ENCODE measurements at places on chromosomes 3 and 15.

- DNase-seq = no peak
These were observed 24.8 kb downstream of the ZBTB38 start for GRCh38 chr3:141392897-141393734.

DNA sequence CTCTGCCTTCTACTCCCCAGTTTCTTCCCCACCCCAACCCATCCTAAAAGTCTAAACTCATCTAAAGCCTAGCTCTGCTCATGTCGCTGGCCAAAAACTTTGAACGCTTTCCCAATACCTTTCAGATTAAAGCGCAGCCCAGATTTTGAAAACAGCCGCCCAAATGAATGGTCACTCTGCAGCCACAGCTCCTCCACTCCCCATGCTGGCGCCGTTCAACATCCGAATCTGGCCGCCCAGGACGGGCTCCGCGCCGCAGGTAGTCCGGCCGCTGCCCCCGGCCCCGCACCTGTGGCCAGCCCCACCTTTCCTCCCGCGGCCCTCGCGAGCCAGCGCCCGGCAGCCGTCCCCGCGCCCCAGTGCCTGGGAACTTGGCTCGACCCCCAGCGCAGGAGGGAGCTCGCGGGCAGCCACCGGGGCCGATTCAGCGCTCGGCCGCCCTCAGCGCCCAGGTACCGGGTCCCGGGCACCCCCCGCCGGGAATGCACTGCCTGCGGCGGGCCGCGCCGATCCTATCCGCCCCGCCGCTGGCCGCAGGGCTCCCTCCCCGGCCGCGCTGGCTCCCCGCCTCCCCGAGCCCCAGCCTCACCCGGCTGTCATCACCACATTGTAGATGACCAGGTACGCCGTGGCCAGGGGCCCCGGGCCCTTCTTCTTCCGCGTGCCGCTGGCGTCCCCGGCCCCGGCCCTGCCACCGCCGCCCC, 417 bp downstream of the HACD2 start:
- DNase-seq = peak; percentile 15

GRCh38 chr15:62546628-62547027, 381.5 kb upstream of the C2CD4B start:
- DNase-seq = no peak

DNA sequence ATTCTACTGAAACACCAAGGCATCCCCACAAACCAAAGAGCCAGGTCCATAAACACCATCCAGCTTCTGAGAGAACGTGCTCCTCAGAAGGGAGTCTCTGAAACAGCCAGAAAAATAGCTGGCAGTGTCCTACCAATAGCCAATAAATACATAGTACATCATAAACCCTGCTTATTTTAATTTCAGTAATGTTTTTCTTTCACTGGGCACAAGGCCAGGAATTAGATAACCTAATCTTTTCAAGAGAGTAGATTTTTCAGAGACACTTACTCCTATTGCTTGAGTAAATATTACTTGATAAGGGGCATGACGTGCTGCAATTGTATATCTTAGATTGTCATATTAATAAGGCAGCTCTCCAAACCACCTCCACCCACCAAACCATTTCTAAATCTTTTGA, 22.7 kb downstream of the GADL1 start:
- DNase-seq = no peak

DNA sequence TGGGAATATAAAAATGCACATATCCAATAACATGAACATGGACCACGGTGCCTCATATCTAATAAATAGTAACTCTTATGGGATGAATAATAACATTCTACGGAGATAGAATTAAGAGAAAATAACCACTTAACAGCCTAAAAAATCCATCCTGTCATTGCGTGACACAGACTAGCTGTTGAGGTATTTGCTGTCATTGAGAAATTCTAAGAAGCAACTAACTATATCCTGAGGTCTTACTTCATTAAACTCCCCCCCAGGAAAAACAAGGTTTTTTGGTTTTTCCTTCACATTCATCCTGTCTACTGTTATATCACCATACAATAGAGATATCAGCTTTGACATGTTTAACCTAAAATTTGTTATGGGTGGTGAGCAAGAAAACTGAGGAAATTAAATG, 14.3 kb downstream of the CEP152 start:
- DNase-seq = no peak

DNA sequence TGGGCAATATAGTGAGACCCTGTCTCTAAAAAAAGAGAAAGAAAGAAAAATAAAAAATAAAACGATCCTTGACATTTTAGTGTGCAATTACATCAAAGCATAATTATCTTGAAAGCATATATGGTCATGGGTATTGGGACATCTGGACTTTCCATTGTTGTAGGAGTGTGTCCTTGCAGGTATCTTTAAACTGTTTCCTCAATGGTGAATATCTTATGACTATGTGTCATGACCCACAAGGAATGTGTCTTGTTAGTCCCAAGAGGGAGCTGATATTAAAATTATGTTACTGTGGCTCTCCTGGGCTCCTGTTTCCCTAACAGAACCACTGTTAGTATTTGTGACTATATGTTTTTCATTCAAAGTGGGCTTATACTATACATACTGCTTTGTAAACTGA, 26.6 kb downstream of the EIF1B start:
- DNase-seq = no peak

DNA sequence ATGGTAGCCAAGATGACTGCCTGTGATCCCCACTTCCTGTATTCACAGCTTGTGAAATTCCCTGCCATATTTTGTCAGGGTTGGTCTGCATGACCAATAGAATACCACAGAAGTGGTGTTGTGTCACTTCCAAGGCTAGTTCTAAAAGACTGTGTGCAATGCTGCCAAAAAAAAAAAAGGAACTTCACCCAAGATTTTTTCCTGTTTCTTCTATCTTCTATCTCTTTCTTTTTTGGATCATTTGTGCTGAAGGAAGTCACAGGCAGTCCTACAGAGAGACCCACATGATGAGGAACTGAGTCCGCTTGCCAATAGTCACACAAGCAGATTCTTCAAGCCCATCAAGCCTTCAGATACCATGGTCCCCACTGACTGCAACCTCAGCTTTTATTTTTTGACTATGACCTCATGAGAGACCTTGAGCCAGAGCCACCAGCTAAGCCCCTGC, 18.1 kb upstream of the RAF1 start:
- DNase-seq = peak; percentile 99

- peak; percentile 10 for DNase-seq
These were observed 9.6 kb upstream of the SLCO2A1 start for GRCh38 chr3:134039161-134039862.

DNA sequence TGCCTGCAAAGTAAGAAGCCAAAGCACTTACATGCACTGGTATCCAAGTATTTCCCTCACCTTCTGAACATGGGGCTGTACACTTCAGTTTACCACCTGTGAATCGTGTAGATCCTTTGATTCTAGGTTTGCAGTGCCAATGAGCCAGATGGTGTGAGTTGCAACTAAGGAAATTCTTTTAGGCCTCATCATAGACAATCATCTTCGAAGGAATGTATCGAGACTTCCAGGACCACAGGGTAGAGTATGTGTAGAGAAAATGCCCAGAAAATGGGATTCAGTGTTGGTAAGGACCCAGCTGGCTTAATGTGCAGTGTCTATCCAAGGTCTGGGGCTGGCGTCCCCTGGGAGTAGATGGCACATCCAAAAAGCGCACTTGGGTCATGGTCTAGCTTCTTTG, 323.2 kb upstream of the TPM1 start:
- DNase-seq = no peak

DNA sequence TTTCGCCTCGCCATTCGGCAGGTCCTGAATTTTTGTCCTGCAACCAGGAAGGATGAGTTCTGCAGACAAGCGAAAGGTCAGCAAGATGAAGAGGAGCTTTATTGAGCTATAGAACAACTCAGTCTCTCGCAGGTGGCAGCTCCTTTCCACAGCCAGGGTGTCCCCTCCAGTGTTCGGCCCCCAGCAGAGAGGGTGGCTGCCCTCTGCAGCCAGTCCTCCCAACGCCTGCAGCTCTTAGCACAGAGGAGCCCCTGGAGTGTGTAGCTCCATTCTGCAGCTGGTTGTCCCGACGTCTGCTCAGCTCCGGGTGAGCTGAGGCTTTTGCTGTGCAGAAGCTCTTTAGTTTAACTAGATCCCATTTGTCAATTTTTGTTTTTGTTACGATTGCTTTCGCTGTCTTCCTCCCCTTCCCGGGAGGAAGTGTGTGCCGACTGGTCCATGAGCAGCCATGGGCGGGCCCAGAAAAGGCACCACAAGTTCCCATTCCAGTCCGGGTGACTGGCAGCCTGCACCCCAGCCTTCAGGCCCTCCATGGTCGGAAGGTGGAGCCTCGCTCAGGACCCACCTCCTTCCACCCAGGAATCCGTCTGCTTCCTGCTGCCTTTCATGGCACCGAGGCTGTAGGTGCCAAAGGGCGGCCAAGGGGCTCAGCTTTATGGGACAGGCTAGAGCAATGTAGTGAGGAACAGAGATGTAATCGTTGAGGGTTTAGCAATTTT, 497.8 kb upstream of the CNTN4 start:
- no peak for DNase-seq
